ENCODE measurements at places on chromosomes 1 and 21.

DNA sequence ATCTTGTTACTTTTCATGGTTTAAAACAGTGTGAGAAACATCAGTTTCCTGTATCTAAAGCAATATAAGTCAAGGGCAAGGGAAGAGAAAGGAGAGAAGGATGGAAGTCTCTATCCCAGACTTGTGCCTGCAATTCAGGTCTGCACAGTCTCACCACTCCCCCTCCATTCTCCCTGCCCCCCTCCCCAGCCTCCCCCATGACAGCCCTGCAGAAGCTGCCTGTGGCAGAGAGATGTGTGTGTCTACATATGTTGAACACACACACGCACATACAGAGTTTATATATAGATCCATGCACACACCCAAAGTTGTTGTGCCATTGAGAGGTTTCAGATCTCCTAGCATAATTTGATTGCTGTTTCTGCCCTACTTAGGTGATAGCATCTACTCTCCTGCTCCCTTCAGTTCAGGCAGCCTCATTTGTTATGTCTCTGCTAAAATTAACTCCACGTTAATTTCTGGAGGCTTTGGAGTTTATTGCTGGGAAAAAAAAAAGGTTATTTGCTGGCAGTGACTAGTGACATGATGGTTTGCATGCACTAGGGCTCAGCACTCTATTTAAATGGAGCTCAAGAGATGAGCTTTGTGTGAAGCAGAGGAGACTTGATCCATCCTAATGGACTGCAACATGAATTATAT lies 124.9 kb upstream of the SMYD2 start:
- DNase-seq, result no peak

GRCh38 chr1:239112101-239112935 lies 274.1 kb upstream of the CHRM3 start:
- DNase-seq, result no peak

DNA sequence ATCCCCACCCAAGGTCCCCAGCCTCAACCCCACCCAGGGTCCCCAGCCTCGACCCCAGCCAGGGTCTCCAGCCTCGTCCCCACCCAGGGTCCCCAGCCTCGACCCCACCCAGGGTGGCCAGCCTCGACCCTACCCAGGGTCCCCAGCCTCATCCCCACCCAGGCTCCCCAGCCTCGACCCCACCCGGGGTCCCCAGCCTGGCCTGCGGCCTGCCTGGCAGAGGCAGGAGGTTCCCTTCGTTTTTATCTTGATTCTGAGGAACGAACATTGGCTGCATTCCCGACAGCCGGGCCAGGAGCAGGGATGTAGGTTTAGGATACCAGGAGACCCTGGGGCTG lies 3.4 kb upstream of the PDE9A start:
- no peak for DNase-seq

DNA sequence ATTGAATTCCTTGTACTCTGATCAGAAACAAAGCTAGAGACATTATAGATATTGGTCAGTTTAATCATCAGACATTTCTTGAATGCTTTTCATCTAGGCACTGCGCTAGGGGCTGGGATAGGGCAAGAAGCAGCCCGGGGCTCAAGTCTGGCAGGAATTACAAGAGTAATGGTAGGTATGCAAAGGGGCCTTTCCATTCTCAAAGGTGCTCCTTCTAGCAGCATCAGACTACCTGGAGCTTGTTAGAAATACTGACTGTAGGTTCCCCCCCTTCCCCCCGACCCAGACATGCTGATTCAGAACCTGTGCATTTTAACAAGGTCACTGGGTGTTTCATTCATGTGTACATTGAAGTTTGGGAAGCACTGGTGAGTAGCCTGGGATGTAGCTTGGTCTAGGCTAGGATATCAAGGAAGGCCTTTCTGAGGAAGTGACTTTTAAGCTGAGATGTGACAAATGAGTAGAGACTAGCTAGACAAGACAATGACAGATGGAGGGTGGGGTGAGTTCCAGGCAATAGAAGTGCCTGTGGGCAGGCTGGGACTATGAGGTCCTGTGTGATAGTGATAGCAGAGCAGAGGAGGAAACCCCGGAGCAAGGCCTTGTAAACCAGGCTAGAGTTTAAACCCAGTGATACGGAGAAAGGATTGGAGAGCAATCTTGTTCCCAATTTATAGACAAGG lies 26.3 kb downstream of the NFASC start:
- DNase-seq, result no peak

- DNase-seq, result no peak
Measured at GRCh38 chr1:178613271-178613945, 100.5 kb downstream of the TEX35 start.

DNA sequence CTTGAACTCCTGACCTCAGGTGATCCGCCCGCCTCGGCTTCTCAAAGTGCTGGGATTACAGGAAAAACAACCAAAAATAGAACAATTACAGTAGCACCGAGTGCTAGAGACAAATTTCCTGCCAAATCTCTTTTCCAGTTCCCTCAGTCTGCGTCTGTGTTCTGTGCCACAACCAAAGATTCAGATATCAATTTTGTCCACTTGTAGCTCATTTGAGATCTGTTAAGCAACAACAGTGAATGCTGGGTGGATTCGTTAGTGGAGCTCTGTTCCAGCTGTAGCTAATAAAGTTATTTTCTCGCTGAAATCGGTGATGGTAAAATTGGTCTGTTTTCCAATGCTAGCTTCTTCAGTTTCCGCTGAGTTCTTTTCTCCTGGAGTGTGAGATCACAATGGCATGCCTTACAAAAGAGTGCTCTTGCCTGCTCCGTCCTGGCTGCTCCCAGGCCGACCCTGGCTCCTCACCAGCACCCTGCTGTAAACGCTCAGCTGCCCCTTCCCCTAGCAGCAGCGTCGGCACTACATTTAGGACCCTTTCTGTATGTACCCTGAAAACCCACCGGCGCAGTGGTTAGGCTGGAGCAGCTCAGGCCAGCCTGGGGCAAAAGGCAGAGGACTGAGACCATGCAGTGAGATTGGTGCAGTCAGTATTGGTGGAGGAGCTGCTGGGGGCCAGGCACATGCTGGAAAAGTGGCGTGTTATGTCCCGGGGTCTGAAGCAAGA lies 395.4 kb downstream of the KIF26B start:
- DNase-seq, result no peak

DNA sequence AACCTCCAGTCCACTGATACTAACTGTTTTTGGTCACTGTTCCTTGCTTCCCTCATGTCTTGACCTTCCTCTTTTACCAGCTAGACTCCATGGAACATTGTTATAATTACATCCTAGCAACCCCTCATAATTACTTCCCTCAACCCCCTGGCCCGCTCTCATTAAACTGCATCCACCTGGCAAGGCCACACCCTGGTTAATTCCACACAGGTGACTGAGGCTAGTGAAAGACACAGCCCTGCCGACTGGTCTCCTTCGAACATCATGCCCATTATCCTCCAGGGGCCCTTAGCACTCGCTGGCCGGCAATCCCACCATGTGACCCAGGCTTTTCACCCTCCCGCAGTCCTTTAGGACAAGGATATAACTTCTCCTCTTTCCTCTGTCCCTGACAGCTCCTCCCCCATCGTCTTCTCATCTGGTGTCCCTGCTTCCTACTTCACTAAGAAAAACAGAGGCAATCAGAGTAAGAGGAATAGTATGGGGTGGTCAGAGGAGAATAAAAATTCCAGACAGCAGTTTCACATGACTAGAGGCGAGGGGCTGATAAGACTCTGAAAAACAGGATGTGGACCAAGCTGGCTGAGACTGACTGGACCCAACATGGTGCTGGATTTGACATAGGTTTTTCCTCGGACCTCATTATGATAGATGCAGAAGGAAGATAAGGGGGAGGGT lies 8.8 kb upstream of the TENT5B start:
- DNase-seq, result no peak

- no peak for DNase-seq
Measured at GRCh38 chr21:30831194-30831765, 1.7 kb upstream of the KRTAP7-1 start.

DNA sequence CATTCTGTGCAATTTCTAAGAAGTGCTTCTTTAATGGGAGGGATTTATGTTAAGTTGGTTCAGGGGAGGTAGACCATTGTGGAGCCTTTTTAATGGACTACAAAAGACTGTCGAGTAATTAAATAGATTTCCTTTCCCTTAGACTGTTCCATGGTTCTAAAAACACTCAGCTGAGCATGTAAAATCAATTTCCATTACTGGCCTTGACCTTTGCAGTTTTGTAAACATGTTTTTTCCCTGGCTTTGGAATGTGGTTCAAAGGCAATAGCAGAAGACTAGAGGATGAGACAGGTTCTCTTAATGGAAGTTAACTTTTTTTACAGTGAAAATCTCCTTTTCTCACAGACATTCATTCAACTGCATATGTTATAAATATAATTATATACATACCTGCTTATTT lies 37.6 kb upstream of the BTG3 start:
- no peak for DNase-seq

DNA sequence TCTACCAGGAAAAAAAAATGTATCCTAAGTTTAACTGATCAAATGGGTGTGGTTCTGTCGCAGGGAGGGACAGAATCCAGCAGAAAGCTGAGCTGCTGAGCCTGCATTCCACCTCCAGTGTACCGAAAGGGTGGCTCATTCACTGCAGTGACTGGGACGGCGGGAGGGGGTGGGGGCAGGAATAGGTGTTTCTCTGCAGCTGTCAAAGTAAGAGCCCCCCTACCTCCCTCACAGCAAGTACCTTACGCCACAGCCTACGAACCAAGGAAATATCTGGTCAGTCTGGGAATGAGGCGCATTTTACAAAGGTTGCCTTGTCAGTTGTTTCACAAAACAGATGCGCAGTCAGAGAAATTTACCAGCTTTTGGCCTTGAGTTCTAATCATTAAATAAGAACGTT lies 1.7 kb downstream of the S100B start:
- no peak for DNase-seq

Data from stimulated activated CD8-positive, alpha-beta memory T cell treated with anti-CD3 and anti-CD28 coated beads, Interleukin-2, amount 100 ng/mL, for 1 hour (primary cell).